Nephron progenitor cell (in vitro differentiated cells): ENCODE measurements at places on chromosomes 2 and 18.

DNA sequence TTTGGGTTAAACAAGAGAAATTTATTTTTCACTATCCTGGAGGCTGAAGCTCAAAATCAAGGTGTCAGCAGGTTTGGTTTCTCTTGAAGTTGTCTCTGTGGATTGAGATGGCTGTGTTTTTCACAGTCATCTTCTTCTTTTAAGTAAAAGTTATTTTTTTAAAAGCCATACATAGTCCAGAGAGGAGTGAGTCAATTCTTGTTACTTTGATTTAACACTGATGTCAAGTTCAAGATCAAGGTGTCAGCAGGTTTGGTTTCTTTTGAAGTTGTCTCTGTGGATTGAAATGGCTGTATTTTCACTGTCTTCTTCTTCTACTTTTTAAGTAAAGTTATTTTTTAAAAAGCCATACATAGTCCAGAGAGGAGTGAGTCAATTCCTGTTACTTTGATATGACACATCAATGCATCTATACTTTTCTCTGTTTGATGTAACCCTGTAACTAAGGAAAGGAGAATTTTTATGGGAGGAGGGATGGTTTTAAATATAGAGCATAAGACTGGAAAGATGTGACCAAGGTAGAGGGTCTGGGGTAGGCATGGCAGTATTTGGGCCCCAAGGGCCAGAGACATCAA is 22.5 kb upstream of the RASGRP3 start:
- no peak for DNase-seq

DNA sequence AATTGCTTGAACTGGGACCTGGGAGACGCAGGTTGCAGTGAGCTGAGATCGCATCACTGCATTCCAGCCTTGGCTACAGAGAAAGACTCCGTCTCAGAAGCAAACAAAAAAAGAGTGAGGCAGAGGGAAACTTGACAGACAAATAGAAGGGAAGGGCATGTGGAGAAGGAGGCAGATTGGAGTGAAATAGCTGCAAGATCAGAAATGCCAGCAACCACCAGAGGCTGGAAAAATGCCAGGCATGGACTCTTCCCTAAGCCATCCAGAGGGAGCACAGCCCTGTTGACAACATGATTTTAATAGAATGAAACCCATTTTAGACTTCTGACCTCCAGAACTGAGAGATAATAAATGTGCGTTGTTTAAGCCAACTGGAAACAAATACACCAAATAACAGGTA is 447.2 kb upstream of the SPHKAP start:
- DNase-seq = no peak

DNA sequence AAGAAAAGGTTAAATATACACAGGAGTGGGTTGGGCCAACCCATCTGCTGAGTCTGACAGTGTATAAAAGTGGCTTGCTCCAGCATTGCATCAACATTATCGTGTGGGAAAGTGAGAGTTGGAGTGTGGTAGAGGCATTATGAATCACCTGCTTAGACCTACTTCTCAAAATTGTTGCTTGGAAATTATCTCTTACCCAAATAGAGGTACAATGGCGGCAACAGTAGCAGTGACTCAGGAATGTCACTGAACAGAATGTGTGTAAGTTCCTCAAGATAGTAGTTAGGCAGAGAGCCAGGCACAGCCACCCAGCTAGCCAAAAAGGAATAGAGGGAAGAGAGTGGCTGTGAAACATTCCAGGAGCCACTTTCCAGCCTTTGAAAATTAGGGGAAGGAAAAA is 616.0 kb downstream of the NUP35 start:
- no peak for DNase-seq

- no peak for DNase-seq
These were observed 71.2 kb downstream of the STK25 start for GRCh38 chr2:241437179-241437578.

- no peak for DNase-seq
These were observed 97.9 kb upstream of the ZNF516 start for GRCh38 chr18:76592981-76593381.

DNA sequence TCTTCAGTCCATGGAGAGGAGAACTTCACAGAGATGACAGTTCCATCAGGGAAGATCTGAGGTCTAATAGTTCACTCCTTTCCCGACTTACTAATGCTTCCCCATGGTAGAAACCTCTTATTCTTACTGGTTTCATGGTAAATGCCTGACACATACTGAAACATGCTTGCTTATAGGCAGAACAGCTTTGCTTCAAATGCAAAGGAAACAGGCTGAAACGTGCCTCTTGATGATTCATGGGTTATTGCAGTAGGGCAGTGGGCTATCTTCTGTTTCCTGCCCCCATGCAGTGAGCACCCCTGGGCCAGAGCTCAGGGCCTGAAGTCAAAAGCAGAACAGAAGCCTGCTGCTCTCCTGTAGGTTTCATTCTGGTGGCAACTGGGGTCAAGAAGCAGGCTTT is 223.5 kb downstream of the RDH14 start:
- no peak for DNase-seq

- no peak for DNase-seq
These were observed 1.3 kb downstream of the PROC start for GRCh38 chr2:127419448-127420038.

DNA sequence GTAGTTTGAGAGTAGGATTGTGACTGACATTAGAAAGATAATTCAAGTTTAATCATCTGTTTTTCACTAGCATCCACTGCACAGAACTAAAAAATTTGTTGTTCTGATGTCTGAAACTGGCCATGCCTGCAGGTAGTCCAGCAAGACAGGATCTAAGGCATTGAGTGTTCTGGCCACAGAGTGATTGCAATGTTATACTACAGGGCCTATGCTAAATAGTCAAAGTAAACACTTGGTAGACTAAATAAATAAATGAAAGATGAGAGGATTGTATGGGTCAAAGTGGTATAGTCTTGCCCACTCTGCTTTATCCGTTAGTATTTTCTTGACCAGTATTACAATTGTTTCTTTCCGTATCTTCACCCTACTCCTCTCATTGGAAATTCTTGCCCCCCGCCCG is 27.6 kb upstream of the FANCL start:
- DNase-seq = no peak

- DNase-seq = no peak
These were observed 1.7 kb downstream of the PNKD start for GRCh38 chr2:218271865-218272530.

DNA sequence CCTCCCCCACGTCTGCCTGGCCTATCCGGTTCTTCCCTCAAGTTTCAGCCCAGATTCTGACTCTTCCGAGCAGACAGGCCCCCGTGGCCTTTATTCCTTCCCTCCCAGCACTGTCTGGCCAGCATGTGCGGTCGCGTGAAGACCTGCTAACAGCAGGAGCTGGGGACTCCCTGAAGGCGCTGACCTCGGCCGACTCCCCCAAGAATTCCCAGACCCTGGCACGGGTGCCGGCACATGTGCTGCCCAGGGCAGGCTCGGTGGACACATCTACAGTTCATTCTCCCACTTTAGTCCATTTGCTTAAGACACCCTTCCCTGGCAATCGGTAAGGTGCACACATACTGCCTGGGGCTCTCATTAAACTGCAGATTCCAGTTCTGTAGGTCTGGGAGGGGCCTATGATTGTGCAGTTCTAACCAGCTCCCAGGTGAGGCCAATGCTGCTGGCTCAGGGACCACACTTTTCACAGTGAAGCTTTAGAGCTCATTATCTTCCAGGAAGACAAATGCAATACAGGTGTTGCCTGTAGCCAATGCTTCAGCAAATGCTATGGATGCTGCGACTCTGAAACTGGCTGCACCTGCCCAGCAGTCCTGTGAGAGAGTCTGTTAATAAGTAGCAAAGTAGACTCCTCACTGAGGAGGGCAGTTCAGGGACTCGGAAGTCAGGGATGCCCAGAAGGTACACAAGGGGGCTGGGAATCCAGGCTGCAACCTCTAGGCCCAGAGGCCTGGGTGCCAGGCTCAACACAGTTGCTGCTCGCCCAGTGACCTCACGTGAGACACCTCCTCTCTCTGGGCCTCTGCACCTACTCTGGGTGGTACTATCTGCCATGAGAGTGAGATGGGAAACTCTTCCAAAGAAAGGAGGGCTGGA is 45.4 kb upstream of the TAF1B start:
- no peak for DNase-seq

- DNase-seq = no peak
These were observed 259.3 kb downstream of the SOX11 start for GRCh38 chr2:5951471-5951870.

DNA sequence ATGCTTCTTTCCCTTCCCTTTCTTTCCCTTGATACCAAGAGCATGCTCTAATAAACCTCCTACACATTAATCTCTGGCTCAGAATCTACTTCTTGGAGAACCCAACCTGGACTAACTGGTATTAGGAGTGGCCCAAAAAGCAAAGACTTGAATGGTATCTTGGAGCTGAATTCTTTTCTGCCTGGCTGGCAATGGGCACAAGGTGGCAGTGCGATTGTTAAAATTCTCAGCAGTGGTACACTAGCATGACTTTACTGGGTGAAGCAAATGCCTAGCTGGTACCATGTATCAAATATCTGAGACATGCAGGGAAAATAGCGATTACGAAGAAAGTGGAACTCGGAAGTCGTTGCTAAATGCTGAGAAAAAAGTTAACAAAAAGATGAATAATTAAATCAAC is 376.1 kb downstream of the XIRP2 start:
- no peak for DNase-seq

- no peak for DNase-seq
These were observed 141.8 kb upstream of the KLHL29 start for GRCh38 chr2:23243073-23243659.

GRCh38 chr2:101133492-101134100 is 17.6 kb downstream of the TBC1D8 start:
- no peak for DNase-seq

GRCh38 chr2:70011335-70011734 is 49.9 kb upstream of the ASPRV1 start:
- DNase-seq = no peak

- no peak for DNase-seq
These were observed 106.4 kb upstream of the RBBP8 start for GRCh38 chr18:22826726-22827125.

- no peak for DNase-seq
These were observed 55.0 kb downstream of the MEP1B start for GRCh38 chr18:32244881-32245280.

- DNase-seq = no peak
These were observed 48.4 kb upstream of the ANKRD44 start for GRCh38 chr2:197358931-197359330.

DNA sequence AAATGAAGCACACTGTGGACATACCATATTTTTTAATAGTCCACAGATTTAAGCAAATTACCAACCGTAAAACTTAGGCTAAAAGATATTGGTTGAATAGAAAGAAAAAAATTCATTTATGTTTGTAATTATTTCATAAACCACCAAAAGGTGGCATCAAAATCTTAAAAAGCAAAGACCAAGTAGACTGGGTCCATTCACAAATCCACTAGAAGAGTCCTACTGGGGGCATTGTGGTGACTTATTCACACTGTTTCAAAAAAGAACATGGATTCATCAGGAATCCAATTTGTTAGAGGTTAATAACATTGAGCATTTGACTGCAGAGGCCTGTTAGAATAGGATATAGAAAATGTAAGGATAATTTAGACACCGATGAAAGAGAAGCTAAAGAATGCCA is 194.9 kb upstream of the KYNU start:
- DNase-seq = no peak

GRCh38 chr18:55588111-55588869 is at the start of gene TCF4:
Gene TCF4 (minus strand): TSS chr18:55588192. CDS start chr18:55587116, 1,076 bp downstream.
- DNase-seq = peak; percentile 79

- DNase-seq = no peak
These were observed 879 bp upstream of the ADAM23 start for GRCh38 chr2:206442474-206442832.
